Omental fat pad (tissue), 4 donors: ENCODE measurements at places on chromosomes 5 and 9. TPM values are rescaled to one million over a fixed set of nuclear protein-coding genes. Genes with fewer than 3 reads are reported as not detected.

GRCh38 chr9:7211657-7212056, 453.9 kb downstream of the KDM4C start:
- no peak for DNase-seq

FOCAD gene
- 19.1 TPM for total RNA-seq

DNA sequence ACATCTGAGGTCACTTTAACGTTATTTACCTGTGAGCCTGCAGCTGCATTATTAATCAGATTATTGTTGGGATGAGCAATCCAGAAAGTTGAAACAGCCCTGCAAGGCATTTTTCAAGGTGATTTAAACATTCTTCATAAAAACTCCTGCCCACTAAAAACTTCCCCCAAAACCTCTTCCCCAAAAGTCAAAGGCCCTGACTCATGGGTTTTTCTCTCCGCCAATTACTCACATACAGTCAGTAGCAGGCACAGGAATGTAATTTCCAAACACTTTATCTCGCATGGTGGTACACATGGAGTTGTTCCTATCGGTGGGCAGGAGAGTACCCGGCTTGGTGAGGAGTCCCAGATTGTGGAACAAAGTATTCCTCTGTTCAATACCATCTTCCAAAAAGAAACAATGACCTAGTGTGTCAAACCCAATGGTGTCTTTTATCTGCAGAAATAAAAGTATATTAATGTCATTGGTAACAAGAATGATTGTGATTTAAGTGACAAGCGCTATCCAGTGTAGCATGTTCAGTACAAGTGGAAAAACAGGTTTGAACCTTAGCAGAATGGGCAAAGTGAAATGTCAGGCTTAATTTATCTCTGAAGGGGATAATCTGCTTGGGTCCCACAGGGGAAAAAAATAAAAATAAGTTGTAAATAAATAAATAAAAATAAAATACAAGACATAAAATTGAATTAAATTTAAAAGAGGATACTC, 38.3 kb downstream of the CEMIP2 start:
- DNase-seq: no peak

DNA sequence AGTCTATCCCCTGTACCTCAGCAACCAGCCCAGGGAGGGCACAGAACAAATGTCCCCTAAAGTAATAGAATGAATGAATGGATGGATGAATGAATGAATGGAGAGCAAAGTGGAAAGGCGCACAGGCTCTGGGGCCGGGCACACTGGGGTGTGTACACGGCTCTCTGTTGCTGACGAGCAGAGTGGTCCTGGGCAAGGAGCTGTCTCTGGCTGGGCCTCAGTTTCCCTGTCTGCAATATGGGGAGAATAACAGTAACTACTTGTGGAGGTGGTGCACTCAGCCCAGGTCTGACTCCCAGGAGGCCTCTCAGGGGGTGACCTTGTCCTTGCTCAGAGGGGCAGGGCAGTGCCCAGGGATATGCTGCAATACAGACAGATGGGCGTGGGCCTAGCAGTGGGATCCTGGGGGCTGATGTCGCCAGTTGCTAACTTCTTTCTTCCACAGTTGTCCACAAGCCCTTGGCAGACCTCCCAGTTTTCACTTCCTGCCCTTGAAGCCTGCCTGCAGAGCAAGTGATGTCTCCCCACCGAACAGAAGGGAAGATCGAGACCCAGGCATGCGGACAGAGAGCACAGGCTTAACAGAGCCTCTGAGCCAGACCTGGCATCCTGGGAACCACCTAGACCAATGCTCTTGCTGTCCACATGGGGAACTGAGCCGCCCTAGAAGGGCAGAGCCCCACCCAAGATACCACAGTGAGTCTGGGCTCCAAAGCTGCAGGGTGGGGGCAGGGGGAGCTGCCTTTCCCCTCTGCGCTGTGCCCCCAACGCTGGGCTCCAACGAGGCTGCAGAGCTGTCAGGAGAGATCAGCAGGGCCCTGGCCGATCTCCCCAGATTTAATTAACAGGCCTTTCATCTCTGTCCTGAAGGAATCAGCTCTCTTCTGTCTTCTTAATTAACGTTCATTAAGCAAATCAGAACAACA, 13.6 kb upstream of the LAMC3 start:
- DNase-seq: no peak

- DNase-seq: no peak
Observed at GRCh38 chr9:126205265-126205664, 121.4 kb upstream of the MVB12B start.
